ENCODE measurements at places on chromosomes 4 and X.

DNA sequence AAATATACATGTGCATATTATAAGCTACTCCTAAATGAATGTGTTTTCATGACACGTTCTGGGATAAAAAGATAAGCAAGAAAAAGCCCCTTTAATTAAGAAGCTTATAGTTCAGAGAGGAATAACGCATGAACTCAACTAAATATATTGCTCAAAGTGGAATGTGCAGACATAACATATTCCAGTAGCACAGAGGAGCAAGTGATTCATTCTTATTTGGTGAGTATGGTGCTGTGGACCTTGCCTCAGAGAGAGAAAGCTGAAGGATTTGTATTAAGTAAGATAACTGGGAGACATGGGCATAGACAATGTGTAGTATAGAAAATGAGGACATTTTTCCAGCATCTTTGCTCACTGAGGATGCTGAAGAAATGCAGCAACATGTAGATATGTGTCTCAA, 76.8 kb downstream of the CFAP299 start:
- no peak for DNase-seq

GRCh38 chr4:47801481-47802002, 36.3 kb downstream of the CORIN start:
- no peak for DNase-seq

DNA sequence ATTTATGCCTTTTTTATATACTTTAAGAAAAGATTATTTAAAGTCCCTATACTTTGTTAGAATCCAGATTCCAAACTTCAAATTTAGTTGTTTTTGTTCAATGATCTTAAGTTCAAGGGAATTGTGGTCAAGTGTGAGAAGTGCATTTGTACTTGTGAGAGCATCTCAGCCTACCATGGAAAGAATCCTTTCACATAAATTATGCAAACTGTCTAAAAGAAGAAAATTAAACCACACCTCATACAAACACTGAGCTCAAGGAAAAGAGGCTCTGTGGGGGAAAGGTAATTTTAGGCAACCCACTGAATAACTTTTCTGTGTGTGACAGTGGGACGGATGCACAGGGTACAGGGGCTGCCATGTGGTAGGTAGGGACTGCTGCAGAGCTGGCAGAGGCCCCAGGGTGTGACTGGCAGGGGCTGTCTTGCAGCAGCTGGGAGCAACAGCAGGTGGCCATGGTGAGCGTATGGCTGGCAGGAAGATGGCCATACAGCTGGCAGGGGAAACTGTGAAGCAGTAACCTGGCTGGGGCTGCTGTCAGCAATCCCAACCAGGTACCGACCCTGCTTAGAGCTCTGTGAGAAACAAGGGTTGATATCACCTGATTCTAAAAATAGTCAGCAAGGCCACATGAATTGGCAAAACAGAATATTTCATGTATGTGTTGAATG, 130.6 kb downstream of the UGT8 start:
- no peak for DNase-seq

GRCh38 chr4:149885896-149886295, 70.3 kb upstream of the IQCM start:
- DNase-seq, result no peak

DNA sequence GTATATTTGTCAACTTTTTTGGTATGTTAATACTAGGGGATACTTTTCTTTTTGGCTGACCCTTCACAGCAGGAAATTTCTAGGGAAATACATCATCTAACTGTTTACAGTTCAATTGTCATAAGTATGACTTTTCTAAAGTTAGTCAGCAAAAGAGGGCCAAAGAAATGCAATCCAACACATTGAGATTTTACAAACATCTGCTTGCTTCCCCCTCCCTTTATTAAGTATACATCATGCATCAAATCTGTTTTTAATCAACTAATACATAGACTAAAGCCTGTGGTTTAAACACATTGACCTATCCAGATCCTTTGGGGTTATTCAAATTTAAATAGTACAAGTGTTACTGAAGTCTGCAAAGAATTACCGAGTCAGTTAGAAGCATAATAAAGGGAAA, 93.9 kb downstream of the MID1 start:
- peak; percentile 51 for DNase-seq

DNA sequence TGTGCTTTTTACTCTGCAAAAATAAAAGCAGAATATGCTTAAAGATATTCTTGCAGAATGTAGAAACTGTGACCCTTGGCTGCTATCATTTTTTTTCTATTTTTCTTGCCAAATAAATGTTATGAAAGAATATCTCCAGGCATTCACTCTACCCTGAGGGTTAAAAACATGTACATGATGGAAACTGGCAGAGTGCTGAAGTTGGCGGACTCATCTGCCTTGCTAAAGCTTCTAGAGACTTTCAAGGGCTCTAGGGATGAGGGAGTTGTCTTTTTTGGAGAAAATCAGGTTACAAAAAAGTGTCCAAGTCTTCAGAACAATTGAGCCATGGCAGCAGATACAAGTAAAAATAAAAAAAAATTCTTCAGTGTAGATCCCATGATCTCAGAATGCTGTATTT, 40.5 kb upstream of the NRK start:
- DNase-seq, result no peak

GRCh38 chr4:79357365-79357764, 31.5 kb upstream of the NAA11 start:
- DNase-seq, result no peak

GRCh38 chr4:140213116-140213515, 59.1 kb upstream of the MAML3 start:
- DNase-seq, result no peak

GRCh38 chr4:83560523-83560922, 24.6 kb downstream of the GPAT3 start:
- no peak for DNase-seq

- DNase-seq, result no peak
Observed at GRCh38 chrX:617891-618290, 12.7 kb upstream of the SHOX start.

- DNase-seq, result peak; percentile 51
Observed at GRCh38 chr4:39976141-39976944, 1.4 kb downstream of the PDS5A start.

DNA sequence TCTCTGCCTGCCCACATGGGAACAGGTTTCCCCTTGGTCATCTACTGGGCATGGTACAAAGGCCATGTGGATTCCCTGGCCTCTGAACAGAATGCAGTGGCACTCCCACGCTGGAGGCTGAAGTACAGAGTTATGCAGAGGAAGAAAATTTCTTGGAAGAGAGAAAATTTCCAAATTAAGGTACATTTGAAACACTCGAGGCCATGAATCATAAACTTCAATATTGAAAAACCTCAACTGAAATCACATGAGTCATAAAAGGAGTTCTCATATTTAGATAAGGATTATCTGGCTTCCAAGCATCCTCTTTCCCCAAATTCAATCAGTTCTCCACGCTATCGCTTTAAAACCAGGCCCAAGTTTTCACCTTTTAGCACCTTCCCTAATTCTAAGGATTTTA, 28.1 kb upstream of the TXK start:
- DNase-seq, result no peak

DNA sequence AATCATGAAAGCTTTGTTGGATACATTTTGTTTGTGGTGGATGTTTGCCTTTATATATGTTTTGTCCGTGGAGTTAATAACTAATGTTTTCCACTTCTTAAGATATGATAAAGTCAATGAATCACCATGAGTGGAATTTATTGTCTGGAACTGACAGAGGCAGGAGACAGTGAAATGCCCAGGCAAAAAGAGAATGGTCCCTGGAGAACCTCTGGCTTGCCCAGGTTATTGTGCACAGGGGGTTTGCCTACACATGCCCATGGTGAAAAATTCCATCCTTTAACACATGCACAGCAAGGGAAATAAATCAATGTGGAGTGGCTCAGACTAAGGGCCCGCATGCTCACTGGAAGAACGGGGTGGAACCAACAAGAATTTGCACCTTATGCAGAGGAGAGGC, 964.3 kb upstream of the GRIA3 start:
- no peak for DNase-seq

GRCh38 chrX:124720532-124720931, 374.2 kb downstream of the SH2D1A start:
- DNase-seq, result no peak

GRCh38 chr4:137531986-137532868, at the start of gene PCDH18:
PCDH18 (minus strand) TSS chr4:137532494; CDS start chr4:137532088, 406 bp downstream.
- peak; percentile 98 for DNase-seq

- DNase-seq, result no peak
Observed at GRCh38 chr4:182207830-182208396, 35.3 kb upstream of the TENM3 start.

DNA sequence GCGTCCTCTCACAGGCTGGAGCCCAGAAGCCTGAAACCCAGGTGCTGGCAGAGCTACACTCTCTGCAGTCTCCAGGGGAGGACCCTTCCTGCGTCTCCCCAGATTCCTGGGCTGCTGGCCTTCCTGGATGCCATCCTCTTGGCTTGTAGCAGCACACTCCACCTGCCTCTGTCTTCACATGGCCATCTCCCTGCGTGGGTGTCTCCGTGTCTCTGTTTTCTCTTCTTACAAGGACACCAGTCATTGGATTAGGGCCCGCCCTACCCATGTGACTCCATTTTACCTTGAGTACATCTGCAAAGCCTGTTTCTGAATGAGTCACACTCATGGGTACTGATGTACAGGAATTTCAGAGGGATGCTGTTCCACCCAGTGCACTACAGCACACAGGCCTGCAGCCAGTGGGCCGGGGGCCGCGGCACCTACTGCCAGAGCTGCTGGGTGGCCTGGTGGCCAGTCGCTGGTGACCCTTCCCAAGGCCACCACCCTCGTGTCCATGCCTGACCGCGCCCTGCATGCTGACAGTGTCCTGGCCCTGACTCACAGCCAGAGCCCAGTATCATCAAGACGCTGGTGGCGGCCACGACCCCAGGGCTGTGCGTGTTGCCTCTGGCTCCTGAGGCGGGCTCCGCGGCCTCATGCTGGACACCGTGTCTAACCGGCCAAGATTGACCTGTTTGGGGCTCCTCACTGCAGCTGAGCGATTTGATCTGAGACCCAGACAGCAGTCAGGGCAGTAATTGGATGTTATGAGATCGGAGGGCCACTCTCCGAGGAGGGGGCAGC, 63.6 kb upstream of the NKX1-1 start:
- no peak for DNase-seq

- DNase-seq, result no peak
Observed at GRCh38 chr4:177293208-177294033, 16.3 kb upstream of the NEIL3 start.

DNA sequence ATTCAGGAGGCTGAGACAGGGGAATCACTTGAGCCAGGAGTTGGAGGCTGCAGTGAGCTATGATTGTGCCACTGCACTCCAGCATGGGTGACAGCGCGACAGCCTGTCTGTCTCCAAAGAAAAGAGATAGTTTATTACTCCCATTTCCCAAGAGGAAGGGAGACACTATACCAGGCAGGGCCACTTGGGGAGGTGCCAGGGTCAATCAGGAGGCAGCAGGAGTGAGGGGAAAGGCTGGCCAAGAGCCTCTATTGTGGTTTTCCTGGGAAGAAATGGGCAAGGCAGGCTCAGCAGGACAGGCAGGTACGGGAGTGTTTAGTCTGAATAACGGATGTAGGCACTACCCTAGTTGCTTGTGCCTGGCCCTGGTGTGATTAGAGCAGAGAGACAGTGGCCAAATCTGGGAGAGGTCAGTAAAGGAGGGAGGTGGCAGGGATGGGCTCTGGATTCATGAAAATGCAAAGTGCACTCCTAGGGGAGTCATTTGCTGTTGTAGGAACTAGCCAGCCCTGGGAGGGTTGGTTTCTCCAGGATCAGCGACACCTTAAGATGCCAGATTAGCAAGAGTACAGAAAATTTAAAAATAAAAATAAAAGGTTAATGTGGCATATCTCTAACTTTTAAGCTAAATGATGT, 20.2 kb upstream of the CDKN2AIP start:
- no peak for DNase-seq

GRCh38 chrX:11214346-11215190, 78.6 kb upstream of the AMELX start:
- no peak for DNase-seq

DNA sequence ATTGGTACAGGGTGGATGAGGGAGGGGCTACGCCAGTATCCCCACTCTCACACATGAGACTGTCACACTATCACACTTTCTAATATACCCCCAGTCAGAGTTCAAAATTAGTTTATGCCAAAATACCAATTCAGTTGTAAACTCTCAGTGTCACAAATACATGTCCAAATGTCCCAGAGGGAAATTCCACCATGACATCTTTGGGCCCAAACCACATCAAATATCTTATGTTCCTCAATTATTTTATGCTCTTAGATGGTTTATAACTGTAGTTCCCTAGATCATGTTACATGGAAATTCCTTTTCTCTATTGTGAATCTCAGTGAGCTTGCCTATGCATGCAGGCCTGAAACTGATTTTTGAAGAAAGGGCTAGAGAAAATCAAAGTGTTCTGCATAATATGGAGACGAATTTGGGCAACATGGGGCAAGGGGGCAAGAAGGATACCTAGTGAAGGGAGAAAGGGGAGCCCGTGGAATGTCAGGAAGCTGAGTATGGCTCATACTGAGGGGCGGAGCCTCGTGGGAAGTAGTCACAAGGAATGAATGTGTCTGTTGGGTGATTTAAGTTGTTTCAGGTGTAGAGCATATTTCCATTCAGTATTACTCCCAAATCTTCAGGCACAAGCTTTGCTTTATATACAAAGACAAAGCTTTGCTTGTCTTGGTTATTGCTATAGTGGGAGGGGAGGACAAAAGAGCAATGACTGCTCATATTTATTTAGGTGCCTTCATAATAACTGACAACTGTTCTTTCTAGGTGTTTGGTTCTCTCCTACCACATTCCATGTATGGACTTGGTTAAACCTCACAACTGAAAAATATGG, 40.8 kb downstream of the CLNK start:
- DNase-seq, result no peak

DNA sequence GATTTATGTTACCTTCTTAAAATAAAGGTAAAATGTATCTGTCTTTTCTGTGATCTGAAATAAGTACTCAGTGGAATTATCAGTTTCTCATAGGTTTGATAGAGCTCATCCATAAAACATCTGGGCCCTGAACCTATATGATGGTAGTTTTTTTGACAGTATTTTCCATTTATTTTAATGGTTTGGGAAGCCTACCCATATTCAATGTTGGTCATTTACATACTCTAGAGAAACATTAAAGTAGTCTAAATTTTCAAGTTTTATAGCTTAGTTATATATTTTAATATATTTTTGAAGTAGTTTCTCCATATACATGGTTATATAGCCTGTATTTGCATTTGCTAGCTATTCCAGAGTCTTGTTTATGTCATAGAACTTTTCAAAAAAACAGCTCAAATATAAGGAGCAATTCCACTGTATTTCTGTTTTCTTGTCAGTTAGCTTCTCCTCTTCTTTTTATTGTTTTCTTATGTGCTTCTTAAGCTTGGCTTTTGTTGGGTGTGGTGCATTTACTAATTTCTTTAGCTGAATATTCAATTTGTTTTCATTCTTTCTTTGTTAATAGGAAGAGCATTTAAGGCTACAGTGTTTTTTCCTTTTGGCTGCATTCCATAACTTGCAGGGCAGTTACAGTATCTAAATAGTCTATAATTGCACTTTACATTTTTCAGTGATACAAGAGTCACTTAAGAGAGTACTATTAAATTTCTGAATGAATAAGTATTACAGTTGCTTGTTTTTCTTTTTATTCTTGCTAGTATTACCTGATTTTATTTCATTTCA, 181.4 kb downstream of the DKK2 start:
- DNase-seq, result no peak

All from AG09319 (cell line).